GM19239 (cell line): ENCODE measurements at places on chromosomes 6 and 20.
A peak's percentile ranks its signal among the peaks of the same experiment; 100 is the strongest.

DNA sequence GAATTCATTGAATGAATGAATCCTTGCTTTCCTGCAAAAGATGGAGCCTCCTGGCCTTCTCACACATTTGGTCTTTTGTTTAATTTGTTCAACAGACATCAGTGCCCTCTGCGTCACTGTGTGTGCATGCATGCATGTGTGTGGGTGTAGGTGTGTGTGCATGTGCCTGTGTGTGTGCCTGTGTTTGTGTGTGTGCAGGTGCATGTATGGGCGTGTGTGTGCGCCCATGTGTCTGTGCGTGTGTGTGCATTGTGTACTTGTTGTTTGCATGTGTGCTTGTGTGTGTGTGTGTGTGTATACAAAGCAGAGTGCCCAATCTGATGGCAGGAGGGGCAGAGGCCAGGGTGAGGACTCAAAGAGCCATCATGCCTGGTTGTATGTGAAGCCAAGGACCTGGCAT lies 36.0 kb downstream of the C20orf203 start:
- DNase-seq = no peak

GRCh38 chr6:161200610-161201370 lies 73.1 kb downstream of the AGPAT4 start:
- DNase-seq = no peak

- DNase-seq = no peak
Measured at GRCh38 chr6:39203436-39204159, 25.7 kb downstream of the KCNK5 start.

GRCh38 chr20:1264727-1265126 lies 1.4 kb upstream of the SNPH start:
- no peak for DNase-seq

GRCh38 chr20:32201296-32201976 lies 6.1 kb downstream of the PLAGL2 start:
- no peak for DNase-seq

GRCh38 chr6:10542213-10542612 lies 21.1 kb downstream of the GCNT2 start:
- no peak for DNase-seq

GRCh38 chr6:89793586-89793985 lies 26.0 kb downstream of the MDN1 start:
- DNase-seq = no peak

GRCh38 chr6:137911675-137912191 lies 44.7 kb downstream of the TNFAIP3 start:
- DNase-seq = no peak

DNA sequence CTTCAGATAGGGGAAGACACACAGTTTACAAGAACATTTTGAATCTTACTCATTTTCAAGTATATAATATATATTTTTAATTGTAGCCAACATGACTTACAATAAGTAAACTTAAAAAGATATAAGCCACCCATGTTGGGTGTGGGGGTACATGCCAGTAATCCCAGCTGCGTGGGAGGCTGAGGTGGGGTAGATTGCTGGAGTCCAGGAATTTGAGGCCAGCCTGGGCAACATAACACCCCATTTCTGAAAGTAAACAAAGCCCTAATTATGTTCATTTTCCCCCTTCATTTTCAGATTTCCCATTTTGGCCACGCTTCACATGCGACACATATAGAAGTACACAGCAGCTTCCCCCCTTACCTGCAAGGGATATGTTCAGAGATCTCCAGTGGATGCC lies 30.5 kb downstream of the SERPINB6 start:
- no peak for DNase-seq

- peak; percentile 45 for DNase-seq
Measured at GRCh38 chr20:46545077-46545826, 5.2 kb downstream of the OCSTAMP start.

DNA sequence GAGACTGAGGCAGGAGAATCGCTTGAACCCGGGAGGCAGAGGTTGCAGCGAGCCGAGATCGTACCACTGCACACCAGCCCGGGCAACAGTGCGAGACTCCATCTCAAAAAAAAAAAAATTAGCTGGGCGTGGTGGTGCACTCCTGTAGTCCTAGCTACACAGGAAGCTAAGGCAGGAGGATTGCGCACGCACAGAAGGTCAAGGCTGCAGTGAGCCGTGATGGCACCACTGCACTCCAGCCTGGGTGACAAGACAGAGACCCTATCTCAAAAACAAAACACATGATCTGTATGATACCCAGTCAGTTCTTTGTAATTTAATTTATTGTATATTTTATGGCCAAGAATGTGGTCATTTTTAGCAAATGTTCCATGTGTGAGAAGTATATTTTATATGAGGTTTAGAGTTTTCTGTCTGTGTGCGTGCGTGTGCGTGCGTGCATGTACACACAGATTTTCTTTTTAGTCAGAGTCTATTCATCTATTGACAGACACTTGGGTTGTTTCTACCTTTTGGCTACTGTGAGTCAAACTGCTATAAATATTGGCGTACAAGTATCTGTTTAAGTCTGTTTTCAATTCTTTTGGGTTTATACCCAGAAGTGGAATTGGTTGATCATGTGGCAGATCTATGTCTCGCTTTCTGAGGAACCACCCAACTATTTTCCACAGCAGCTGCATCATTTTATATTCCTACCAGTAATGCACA lies 22.2 kb upstream of the MYL9 start:
- no peak for DNase-seq

- DNase-seq = no peak
Measured at GRCh38 chr6:84414531-84414930, 187.1 kb upstream of the CEP162 start.

- DNase-seq = no peak
Measured at GRCh38 chr6:14159090-14159489, 41.5 kb downstream of the CD83 start.

- DNase-seq = no peak
Measured at GRCh38 chr6:63114610-63115211, 96.6 kb upstream of the FKBP1C start.

- DNase-seq = no peak
Measured at GRCh38 chr20:62494537-62494936, 18.7 kb upstream of the GATA5 start.

- DNase-seq = no peak
Measured at GRCh38 chr6:1625794-1626435, 16.2 kb downstream of the FOXC1 start.

DNA sequence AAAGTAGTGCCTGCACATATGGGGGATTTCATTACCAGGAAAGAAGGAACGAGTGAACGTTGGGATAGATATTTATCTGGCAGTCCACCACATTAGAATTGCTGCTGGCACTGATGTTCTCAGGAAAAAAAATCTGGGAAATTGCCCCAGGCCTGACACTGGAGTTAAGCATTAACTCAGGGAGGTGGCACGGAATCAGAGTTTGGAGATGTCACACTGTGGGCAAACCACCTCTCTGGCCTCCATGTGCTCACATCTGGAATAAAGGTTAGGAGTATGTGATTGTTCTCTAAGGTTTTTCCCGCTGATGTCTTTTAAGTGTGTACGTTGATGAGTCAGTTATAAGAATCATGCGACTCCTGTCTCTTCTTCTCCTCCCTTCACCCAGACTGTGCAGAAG lies 7.9 kb downstream of the TGM3 start:
- no peak for DNase-seq

- DNase-seq = no peak
Measured at GRCh38 chr6:125151700-125152099, 1.9 kb upstream of the TPD52L1 start.

DNA sequence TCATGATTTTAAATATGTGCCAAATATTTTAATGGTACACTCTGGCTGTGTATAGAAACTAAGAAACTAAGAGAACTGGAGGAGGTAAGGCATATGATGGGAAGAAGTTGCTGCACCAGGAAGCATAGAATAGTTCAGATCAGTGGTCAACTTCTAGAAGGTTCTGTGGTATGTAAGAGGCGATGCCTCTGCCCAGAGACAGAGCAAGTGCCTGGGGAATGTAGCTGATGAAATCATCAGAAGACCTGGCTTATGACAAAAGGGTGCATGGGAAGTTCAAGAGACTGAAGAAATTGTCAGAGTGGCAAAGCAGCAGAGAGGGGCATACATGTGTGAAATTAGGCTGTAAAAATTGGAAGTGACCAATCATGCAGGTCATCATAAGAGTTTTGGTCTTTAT lies 580.8 kb downstream of the BMP2 start:
- DNase-seq = no peak

GRCh38 chr6:154377726-154378125 lies 21.1 kb upstream of the IPCEF1 start:
- DNase-seq = no peak

DNA sequence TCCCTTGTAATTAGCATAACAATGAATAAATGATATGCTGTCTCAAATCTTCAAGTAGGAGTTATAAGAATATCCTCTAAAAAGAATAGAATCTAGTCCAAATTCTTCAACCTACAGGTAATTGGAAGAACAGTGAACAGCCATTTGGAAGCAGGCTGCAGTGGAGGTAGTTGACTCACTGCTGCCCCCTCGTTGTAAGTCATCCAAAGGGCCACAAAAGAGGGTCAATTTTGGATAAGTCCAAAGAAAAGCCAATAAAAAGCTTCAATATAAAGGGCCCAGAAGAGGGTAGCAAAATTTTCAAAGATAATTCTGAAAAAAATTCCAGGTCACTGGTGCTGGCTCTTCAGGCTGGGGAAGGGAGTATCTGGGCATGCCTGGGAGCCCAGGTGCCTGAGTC lies 60.8 kb upstream of the SSTR4 start:
- DNase-seq = no peak

DNA sequence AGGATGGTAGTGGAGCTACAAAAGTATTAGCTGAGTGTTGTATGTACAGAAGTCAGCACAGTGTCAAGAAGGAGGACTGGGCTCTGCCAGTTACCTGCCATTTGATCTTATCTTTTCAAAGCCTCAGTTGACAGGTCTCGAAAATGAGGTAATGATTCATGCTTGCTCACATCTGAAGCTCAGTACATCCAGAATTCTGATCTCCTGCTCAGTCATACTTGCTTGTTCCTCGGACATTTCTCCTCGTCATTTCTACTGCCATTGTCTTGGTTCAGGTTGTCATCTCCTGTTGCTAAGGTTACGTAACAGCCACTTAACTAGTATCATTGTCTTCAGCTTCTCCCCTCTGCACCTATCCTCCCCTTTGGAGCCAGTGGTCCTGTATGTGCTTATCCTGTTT lies 89.5 kb downstream of the SLX4IP start:
- DNase-seq = no peak

DNA sequence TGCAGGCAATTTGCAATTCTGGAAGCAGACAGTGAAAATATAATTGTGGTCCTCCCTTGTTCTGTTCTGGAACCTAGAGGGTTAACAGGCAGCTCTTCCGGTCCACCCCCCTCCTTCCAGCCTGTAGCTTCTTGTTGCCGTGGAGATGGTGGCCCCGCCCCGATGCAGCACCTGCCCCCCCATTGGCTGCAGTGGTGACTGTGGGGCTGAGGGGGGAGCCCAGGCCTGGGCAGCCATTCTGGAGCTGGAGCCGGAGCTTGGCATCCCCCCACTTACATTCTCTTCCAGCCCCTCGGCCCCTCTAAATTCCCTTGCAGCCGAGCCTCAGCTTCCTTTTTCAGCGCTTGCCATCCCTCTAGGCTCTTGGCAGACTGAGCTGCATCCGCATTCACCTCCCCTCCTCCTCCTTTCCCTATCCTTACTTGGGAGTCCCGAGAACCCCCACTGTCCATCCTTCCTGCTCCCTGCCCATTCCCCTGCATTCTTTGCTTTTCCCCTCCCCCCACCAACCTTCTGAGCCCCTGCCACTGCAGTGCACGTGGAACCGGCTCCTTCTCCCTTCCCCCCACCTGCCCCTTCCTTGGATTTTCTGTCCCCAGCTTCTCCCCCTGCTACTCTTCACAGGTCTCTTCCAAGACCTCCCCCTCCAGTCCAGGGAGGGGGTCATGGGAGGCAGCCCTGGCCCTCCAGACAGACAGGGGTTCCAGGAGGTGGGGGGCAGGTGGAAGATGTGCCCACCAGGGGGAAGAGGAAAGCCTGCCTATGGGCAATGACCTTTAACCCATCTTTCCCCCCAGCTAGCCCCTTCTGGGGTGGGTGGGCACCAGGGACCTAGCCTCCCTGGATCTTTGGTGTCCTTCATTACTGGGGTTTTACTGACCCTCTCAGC lies 11.4 kb downstream of the SYNGAP1 start:
- DNase-seq = peak; percentile 99

GRCh38 chr20:42864116-42864515 lies 325.6 kb downstream of the PTPRT start:
- no peak for DNase-seq

GRCh38 chr6:136535017-136535765 lies 15.0 kb downstream of the MAP7 start:
- DNase-seq = no peak

GRCh38 chr6:77502981-77503380 lies 39.7 kb upstream of the HTR1B start:
- no peak for DNase-seq

GRCh38 chr6:3031857-3032640 lies 32.4 kb downstream of the NQO2 start:
- no peak for DNase-seq

- DNase-seq = no peak
Measured at GRCh38 chr6:43421831-43422230, 5.5 kb upstream of the ABCC10 start.

GRCh38 chr20:37393863-37394542 lies 48.1 kb downstream of the SRC start:
- no peak for DNase-seq

DNA sequence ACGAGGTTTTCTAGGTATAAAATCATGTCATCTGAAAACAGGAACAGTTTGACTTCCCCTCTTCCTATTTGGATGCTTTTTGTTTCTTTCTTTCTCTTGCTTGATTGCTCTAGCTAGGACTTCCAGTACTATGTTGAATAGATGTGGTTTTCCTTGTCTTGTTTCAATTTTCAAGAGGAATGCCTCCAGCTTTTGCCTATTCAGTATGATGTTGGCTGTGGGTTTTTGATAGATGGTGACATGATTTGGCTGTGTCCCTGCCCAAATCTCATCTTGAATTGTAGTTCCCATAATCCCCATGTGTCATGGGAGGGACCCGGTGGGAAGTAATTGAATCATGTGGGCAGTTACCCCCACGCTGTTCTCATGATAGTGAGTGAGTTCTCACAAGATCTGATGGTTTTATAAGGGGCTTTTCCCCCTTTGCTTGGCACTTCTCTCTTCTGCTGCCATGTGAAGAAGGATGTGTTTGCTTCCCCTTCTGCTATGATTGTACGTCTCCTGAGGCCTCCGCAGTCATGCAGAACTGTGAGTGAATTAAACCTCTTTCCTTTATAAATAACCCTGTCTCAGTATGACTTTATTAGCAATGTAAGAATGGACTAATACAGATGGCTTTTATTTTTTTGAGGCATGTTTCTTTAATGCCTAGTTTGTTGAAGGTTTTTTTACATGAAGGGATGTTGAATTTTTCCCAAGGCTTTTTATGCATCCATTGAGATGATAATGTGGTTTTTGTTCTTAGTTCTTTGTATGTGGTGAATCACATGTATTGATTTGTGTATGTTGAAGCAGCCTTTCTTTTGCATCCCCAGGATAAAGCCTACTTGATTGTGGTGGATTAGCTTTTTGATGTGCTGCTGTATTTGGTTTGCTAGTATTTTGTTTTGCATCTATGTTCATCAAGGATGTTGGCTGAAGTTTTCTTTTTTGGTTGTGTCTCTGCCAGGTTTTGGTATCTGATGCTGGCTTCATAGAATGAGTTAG lies 239.1 kb downstream of the THBS2 start:
- no peak for DNase-seq
